ENCODE measurements at places on chromosomes 5 and 9.

DNA sequence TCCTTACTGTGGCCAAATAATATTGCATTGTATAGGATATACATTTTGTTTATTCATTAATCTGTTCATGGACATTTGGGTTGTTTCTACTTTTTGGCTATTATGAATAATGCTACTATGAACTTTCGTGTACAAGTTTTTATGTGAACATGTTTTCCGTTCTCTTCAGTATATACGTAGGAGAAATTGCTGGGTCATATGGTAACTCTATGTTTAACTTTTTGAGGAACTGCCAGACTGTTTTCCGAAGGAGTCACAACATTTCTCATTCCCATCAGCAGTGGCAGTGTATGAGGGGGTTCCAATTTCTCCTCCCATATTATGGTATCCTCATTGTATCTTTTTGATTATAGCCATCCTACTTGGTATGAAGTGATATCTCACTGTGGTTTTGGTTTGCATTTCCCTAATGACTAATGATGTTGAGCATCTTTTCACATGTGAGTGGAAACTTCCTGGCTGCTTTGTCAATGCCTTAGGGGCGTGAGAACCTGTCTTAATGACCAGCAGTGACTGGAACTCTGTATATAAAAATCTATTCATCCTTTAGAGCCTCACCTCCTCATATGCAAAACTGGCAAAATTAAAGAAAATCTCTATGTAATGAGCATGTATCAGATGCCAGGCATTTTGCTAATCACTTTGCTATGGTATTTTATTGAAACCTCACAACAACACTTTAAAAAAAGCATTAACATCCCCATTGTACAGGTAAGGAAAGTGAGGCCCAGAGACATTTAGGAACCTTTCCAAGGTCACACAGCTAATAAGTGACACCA is 47.8 kb upstream of the TGFBR1 start:
- peak; percentile 72 for DNase-seq

DNA sequence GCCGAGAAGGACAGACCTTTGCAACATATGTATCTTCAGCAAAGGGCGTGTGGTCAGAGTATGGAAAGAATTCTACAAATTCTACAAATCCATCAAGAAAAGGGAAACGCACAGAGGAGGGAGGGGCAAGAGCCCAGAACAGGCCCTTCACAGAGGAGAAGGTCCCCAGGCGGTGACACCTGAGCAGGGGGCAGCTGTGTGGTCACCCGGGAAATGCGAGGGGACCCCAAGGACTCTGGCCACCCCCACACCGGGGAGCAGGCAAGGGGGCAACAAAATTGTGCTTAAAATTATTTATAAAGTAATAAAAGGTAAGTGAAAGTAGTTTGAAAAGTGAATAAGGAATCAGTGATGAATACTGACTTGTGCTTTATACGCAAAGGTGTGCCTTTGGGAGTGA is 17.6 kb downstream of the NACC2 start:
- DNase-seq = no peak

DNA sequence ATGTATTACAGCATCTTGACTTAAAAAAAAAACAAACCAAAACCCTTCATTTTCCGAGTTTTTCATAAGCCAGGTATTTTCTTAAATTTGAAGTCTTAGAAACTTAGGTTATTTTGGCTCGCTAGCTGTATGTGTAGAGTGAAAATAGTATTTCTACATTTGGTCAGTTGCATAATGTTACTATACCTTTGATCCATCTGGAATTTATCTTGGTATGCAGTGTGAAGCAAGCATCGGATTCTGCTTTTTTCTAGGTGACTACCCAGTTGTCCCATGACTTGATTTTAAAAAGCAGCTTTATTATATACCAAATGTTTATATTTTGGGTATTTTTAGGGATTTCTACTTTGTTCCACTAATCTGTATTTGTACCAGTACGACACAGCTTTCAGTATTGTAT is 27.7 kb downstream of the UBAP1 start:
- DNase-seq = no peak

DNA sequence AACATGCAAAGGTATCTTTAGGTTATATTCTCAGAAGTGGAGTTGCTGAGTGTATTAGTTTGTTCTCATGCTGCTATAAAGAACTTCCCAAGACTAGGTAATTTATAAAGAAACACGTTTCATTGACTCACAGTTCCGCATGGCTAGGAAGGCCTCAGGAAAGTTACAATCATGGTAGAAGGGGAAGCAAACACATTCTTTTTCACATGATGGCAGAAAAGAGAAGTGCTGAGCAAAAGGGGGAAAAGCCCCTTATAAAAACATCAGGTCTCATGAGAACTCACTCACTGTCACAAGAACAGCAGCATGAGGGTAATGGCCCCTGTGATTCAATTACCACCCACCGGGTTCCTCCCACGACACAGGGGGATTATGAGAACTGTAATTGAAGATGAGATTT is 163.6 kb upstream of the PRLR start:
- DNase-seq = no peak

DNA sequence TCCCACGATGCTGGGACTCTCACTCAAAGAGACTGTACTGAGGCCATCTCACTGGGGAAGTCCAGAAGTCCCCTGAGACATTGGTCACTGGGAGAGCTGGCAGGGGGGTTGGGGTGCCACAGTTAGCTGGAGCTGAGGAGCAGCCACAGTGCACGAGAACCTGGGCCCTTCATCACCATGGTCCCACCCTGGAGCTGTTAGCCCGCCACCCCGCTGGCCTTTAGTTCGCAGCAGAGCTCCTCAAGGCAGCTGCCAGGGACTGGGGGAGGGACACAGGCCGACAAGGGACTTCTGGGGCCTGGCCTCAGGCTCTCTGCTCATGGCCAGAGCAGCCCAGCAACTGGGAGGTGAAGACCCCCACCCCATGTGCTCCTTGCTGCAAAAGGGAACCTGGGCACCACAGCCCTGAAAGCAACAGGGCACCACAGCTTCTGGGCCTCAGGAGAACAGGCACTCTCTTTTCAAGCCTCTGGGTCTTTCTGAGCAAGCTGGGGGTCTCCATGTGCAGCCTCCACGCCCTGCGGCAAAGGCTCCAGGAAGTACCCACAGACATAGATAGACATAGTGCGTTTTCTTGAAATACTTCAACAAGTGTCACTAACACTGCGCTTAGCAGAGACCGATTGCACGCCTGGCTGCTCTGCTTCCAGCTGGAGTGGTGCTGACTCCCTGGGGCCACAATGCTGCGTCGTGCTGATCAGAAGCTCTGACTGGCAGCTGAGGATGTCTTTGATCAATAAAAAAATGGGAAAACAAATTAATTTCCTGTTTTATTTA is 46.0 kb downstream of the VAV2 start:
- DNase-seq = no peak

DNA sequence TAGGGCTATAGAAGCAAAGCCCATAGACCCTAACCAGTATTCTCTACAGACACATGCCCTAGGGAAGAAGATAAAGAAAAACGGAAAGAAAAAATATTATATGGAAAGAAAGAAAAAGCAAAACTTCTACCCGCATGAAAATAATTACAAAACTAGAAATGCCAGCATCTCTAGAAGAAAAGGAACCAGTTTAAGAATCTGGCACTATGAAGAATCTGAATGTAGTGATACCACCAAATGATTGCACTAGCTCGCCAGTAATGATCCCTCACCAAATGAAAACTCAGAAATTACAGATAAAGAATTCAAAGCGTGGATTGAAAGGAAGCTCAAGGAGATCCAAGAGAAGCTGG is 341.9 kb upstream of the GRIA1 start:
- no peak for DNase-seq

DNA sequence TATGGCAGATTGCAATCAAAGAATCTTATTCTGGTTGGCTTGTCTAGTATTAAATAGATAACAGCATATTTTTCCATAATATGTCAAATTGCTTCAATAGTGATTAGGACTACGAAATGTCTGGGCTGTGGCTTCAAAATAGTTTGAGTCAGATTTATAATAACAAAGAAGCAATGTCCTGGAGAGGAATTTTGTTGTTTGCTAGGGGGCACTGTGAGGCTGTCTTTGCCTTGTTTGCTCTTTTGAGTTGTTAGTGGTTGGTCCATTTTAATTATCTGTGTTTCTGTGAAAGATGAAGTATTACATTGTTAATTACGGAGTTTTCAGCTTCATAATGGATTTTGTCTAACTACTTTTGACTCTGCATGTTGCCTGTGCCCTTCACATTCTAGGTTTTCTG is 713.6 kb downstream of the TLE4 start:
- DNase-seq = no peak

DNA sequence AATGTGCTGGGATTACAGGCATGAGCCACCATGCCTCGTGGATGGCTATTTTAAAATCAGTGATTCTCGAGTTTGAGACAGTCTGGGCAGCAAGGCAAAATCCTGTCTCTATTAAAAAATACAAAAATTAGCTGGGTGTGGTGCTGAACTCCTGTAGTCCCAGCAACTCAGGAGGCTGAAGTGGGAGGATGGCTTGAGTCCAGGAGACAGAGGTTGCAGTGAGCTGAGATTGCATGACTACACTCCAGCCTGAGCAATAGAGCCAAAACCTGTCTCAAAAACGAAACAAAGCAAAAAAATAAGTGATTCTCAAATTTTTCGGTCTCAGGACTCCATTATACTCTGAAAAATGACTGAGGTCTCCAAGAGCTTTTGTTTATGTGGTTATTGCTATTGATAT is 47.9 kb upstream of the HSPA9 start:
- DNase-seq = no peak

DNA sequence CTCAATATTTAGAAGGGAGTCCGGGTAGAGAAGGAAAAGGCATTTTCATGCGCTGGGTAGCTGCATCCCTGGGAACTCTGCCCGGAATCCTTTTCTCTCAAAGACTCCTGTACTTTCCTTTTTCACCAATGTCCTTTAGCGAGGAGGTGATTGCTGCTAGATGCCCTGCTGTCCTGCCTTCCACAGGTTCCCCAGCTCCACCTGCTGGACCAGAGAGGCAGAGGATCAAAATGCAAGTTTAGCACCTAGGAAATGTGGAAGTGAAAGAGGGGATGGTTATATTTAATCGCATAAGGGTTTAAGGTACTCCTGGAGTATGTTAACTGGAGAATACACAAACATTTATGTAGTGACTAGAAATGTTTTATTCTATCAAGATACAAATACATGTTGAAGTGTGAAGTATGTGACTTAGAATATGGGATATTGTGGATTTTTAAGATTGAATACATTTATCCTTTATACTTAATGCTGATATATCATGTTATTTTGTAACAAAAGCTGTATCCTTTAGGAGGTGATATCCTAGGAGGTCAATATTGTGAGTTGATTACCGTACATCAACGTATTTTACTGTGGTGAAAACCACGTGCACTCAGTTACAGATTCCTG is 145.7 kb downstream of the ARHGAP26 start:
- DNase-seq = no peak

DNA sequence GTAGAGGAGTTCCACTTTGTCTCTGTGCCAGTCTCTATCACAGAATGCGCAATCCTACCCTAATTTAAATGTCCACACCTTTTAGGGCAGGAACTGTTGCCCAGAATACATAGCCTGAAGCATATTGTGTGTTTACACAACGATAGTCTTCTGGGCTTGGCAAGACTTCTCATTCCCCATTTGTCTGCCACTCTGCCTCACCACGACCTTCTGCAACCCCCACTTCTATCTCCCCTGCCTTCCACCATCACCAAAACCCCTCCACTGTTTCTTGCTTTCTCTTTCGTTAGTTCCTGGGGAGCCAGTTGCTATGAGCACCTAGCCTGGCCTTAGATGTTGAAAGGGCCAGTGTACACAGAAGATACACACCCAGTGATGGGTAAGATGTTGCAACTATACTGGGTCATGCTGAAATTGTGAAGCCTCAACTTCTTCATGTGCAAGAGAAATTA is 883 bp upstream of the RNF145 start:
- no peak for DNase-seq

DNA sequence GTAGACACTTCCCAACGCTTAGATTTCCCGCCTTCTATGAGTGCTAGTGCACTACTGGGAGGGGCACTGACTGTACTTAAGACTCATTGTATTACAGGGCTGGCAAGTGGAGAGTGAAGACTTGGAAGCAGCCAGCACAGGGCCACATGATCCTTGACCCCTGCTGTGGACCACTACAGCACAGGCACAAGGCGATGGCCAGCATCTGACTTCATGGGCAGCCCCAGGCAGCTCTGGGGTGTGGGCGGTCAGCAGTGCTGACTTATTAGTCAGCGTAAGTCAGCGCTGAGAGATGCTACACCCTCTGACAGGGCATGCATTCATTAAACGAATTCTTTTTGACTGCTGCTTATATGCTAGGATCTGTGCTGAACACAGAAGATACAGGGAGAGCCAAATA is 9.3 kb downstream of the SLC46A2 start:
- no peak for DNase-seq

DNA sequence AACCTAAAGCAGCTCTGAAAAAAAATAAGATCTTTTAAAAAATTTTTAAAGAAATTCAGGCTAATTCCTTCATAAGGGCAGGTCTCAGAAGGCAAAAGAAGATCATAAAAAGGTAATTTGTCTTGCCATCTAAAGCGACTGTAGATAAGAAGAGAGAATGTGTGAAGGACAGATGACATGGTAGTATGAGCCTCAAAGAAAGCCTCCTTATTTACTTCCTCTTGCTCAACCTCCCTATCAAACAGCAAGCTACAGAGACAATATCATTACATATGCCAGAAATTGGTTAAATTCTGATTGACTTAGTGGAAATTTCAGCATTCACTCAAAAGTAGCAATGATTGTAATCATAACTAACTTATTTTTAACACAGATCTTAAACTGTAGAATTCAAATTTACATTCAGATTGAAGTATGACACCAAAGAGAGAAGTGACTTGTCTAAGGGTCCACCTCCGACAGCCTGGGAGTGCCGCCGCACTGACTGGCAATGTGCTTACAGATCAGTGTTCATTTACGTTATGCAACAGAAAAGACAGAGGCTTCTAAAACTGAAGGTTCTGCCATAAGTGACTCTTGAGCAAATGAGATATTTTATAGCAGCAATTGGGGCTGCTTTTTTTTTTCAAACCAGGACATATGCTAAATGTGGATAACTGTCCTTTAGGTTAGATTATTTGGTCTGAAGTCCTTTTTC is 132.0 kb downstream of the CEMIP2 start:
- no peak for DNase-seq

DNA sequence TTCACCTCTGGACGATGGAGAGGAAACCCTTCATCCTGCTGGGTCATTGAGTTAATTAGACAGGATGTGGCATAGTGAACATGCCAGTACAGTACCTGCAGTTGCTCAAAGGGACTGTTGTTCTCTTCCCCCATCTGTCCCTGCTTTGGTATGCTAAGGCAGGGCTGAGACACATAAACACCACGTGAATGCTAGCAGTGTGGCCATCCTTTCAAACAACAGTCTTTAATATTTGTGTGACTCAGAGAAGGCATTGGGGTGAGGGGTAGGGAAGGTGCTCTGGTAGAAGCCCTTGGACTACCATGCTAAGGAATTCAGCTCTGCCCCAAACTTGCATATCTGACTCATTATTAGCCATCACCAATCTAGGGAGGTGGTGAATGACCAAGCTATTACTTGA is 180.2 kb upstream of the ZNF618 start:
- no peak for DNase-seq

DNA sequence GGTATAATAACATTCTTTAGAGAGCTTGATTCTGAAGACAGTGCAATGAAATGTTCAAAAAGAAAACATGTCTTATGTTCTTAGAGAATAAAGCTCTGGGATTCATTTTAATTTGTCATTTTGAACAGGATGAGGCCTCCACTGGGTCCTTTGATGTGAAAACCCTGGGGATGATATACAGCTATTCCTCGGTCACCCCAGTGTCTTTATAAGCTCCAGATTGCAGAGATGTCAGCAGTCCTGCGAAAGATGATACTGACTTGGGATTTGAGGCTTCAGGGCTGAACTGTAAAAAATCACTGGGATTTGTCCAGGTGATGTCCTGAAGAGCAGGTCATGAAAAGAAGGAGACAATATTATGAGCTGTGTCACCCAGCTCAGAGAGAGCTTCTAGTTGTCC is 529.7 kb upstream of the ZNF608 start:
- no peak for DNase-seq

GRCh38 chr9:128215491-128216409 is 12.6 kb downstream of the DNM1 start:
- no peak for DNase-seq

All from GM04503 (cell line).